ENCODE measurements at places on chromosomes 12 and 14.

DNA sequence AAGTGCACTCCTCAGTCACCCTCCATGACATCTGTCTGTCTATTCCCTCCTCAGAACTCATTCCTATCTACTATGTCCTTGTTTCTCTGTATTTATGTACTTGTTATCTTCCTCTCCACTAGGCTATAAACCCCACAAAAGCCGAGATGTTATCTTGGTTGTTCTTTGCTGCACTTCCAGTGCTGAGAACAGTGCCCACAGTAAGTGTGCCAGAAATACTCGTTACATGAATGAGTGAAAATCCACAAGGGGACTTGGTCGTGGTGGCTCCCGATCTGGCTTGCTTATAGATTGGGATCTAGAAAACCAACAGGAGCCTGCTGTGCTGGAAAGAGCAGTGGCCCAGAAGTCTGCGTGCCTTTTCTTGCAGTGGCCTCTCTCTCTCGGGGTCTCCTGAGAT, 111.9 kb upstream of the PRMT8 start:
- no peak for DNase-seq

DNA sequence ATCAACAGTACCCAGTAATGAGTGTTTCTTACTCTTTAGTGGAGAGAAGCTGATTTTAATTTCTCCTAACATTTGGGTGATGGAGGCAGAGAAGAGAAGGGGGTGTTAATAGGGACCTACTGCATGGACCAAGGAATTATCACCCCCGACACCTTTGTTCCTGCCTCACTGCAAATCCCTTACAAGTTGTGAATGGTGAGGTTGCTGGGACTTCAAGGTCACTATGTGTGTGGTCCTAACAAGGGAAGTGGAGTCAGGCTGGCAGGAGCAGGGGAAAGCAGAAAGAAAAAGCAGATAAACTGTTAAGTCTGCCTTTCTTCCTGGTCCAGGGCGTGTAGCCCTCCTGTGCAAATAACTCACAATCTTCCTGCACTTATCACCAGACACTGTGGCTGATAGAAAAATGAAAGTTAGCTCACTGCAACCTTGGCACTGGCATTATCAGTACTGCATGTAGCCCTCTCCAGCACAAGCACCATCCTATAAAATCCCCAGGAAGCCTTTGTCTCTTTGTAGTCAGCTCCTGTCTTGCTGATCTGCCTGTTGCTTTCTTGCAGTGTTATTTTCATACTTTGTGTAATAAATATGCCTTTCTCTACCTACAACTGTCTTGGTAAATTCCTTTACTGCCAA, 112.3 kb upstream of the DNM1L start:
- DNase-seq = no peak

DNA sequence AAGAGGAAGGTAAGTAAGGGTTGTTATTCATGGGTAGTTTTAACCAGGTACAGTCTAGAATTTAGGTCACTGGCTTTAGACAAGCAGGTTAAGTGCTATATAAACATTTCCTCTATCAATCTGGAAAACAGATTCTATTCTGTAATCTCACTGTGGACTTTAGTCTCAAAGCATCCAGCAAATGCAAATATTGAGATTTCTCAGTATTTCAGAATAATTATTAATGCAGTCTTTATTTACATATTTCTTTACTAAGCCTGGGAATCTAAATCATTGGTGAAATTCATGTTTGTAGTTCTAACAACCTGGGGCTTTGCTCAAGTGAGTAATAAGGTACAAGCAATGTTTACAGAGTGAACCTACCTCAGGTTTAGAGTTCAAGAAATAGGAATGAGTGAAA, 61.9 kb downstream of the SLC41A2 start:
- DNase-seq = no peak

DNA sequence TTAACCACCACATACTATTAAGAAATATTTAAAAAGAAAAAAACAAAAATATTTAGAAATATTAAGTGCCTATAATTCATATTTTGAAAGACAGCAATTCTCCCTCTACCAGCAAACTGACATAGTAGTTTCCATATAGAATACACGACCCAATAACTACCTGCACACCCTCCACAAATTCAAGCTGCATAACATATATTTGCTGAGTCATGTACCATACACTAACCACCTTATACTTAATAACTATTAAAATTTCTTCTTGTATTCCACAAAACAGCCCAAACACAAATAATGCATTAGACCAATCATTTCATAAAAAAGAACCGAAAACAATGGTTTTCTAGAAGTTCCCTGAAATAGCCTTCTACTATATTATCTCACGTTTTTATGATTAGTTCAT, 21.7 kb downstream of the GTF2A1 start:
- no peak for DNase-seq

GRCh38 chr12:62625228-62625627, 158.6 kb downstream of the MON2 start:
- DNase-seq = no peak

DNA sequence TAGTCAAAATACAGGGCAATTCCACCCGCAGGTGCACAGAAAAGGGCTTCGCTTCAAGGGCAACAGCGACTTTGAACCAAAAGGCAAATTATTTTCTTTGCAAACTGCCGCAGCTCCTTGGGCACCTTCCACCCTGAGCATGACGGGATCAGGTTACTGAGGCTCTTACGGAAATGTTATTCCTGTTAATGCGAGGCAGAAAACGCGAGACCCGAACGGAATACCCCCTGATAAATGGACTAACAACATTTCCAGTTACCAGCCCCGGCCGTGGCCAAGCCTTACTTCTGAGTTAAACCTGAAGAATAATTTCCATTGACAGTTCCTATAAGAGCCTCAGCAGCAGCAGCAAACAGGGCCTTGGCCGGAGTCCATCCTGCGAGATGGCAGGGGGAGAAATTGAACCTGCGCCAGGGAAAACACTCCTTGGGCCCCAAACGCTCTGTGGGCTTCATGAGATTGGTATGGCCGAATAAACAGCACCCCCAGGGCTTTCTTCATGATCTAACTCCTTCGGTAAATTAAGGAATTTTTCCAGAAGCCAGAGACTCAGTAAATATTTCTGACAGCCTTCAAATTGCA, 70.0 kb upstream of the DICER1 start:
- DNase-seq = no peak

GRCh38 chr14:79613625-79614024, 597.7 kb downstream of the DIO2 start:
- no peak for DNase-seq

GRCh38 chr14:92944976-92945375, 22.0 kb downstream of the CHGA start:
- DNase-seq = no peak

GRCh38 chr12:14187002-14187401, 178.5 kb upstream of the ATF7IP start:
- DNase-seq = no peak

DNA sequence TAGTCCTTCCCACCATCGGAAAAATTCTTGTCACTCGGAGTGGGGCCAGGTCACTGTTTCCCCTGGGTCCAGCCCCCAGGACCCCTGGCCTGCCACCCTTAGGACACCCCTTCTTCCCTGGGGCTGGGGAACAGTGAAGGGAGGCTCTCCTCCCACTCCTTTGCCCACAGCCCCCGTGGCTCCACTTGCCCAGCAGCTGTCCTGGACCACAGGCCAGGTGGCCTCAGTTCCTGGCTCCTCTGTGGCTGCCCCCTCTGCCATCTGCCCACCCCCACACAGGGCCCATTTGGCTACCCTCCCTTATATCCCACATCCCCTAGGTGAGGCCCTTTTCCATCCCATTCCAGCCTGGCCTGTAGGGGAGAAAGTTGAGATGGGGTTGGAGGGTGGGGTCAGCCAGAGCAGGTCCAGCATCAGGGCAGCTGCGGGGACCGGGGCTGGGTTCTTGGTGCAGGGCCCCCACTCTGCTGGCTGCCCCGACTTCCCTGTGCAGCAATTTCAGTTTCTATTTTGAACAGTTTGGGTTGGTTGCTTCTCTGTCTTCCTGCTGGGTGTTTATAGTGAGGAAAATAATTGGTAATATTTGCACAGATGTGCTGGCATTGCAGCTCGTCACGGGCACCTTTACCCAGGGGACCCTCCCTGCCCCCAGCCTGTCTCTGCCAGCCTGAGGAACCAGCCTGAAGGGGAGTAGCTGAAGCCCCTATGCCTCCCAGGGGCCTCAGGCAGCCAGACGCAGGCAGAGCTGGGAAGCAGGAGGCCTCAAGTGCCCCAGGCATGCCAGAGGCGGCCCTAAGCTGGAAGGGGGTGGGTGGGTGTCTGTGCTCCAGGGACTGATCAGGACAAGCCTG, 23.4 kb downstream of the SYNDIG1L start:
- DNase-seq = no peak

GRCh38 chr12:41663598-41664265, 475.6 kb downstream of the PDZRN4 start:
- DNase-seq = no peak

DNA sequence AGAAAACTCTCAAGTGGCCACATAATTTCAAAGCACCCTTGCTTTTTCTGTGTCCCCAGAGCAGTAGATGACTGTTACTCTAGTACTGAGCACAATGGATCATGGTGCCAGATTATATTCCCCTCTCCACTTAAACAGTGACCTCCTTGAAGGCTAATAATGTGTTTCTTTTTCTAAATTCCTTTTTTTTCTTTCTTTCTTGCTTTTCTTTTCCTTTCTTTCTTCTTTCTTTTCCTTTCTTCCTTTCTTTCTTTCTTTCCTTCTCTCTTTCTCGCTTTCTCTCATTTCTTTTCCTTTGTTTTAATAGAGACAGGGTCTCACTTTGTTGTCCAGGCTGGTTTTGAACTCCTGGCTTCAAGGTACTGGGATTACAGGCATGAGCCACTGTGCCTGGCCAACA, 26.2 kb upstream of the TSPAN11 start:
- DNase-seq = no peak

GRCh38 chr12:95882080-95882479, 23.3 kb downstream of the SNRPF start:
- DNase-seq = no peak

- no peak for DNase-seq
Observed at GRCh38 chr14:70239802-70240201, 51.1 kb upstream of the SLC8A3 start.

- no peak for DNase-seq
Observed at GRCh38 chr12:12378616-12379015, 21.7 kb downstream of the BORCS5 start.
